Upper lobe of left lung (tissue), 6 donors: ENCODE measurements at places on chromosomes 13 and 19.

DNA sequence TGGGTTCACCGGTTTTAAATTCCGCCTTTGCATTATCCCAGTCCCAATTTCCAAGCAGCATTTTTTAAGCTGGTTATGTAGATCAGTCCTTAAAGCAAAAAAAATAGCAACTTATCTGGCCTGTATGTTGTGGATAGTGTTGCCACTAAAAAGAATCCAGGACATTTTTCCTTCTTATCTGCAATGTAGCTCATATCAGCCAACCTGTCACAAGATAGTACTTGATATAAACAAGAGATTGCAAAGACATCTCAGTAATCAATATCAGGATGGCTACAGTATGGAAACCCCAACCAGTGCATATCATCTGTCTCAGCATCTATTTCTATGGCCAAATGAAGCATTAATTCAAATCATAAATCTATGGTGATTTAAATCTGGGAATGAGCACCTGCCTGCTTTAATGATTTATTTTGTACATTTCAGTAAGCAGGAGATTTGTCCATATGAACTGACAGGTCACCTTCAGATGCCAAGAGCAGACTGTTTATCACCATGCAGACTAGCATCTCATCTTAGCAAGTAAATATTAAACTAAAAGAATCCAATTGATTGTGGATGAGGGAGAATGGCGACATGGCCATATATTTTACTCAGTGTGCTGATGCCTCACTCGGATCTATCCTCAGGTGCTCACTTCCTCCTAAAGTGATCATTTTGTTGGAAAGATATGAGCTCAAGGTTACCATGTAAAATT, 240.4 kb downstream of the DACH1 start:
- H3K27ac ChIP-seq = no peak overlapping the region
- peaks cover 14% of the 10 kb centered on the region for H3K4me1 ChIP-seq
- H3K4me3 ChIP-seq = no peak overlapping the region
- no peaks in the 10 kb centered on the region for H3K36me3 ChIP-seq
- no peaks in the 10 kb centered on the region for H3K27me3 ChIP-seq
- DNase-seq = no peak

GRCh38 chr13:34777089-34777913, 164.8 kb upstream of the NBEA start:
- no peak overlapping the region for H3K4me3 ChIP-seq
- H3K27ac ChIP-seq = no peak overlapping the region
- H3K27me3 ChIP-seq = no peaks in the 10 kb centered on the region
- H3K36me3 ChIP-seq = no peaks in the 10 kb centered on the region

GRCh38 chr19:45322311-45322710, 364 bp downstream of the CKM start:
- H3K27me3 ChIP-seq = no peaks in the 10 kb centered on the region
- H3K4me1 ChIP-seq = peaks cover 10% of the 10 kb centered on the region
- no peak overlapping the region for H3K4me3 ChIP-seq

DNA sequence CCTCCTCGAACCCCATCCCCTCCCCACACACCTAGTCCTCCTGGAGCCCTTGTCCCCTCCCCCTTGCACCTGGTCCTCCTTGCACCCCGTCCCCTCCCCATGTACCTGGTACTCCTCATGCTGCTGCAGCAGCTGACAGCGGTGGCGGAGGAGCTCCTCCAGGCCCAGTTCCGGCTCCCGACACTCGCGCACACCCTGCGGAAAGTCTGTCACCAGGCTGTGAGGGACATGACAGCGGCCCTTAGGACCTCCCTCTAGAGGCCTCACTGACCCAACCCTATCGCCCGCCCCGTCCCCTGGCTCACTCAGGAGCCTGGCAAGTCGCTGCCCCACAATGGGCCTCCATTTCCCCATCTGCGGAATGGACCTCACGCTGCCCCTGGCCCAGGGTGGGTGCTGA, 6.4 kb upstream of the PPP6R1 start:
- H3K4me3 ChIP-seq = no peak overlapping the region
- H3K27ac ChIP-seq = no peak overlapping the region
- H3K36me3 ChIP-seq = peaks cover 8% of the 10 kb centered on the region
- no peaks in the 10 kb centered on the region for H3K27me3 ChIP-seq
- DNase-seq = no peak

- no peaks in the 10 kb centered on the region for H3K4me1 ChIP-seq
- no peak overlapping the region for H3K27ac ChIP-seq
- DNase-seq = no peak
- H3K36me3 ChIP-seq = no peaks in the 10 kb centered on the region
These were observed 17.3 kb downstream of the CEACAM7 start for GRCh38 chr19:41670755-41671154.

- no peaks in the 10 kb centered on the region for H3K4me1 ChIP-seq
- DNase-seq = no peak
- H3K27ac ChIP-seq = no peak overlapping the region
- H3K4me3 ChIP-seq = no peak overlapping the region
- H3K27me3 ChIP-seq = no peaks in the 10 kb centered on the region
- no peaks in the 10 kb centered on the region for H3K36me3 ChIP-seq
These were observed 134.7 kb upstream of the SLITRK5 start for GRCh38 chr13:87536499-87536898.

DNA sequence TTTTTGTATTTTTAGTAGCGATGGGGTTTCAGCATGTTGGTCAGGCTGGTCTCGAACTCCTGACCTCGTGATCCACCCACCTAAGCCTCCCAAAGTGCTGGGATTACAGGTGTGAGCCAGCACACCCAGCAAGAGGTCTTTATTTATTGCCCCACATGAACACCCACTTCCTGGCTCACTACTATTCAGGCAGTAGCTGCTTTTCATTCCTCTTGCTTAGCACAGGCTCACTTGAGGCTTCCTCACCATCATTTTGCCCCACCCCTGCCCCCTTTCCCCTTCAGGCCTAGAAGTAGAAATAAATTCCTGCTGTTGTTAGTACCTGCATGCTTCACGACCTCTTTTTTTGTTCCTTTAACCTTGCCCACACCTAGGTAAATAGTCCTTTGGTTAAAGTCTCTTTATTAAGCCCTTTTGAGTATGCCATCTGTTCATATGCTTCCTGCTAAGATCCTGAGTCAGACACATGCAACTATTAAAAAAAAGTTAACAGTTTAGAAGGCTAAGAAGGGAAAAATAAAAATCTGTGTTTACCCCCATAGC, 33.5 kb upstream of the ITM2B start:
- H3K4me3 ChIP-seq = no peak overlapping the region
- H3K27me3 ChIP-seq = no peaks in the 10 kb centered on the region
- H3K36me3 ChIP-seq = no peaks in the 10 kb centered on the region
- H3K4me1 ChIP-seq = no peaks in the 10 kb centered on the region
